ENCODE measurements at places on chromosomes 6 and 20.

GRCh38 chr20:35506179-35506578 is 23.3 kb downstream of the C20orf173 start:
- no peak for DNase-seq

GRCh38 chr6:88865275-88865674 is 98.1 kb downstream of the RNGTT start:
- no peak for DNase-seq

- no peak for DNase-seq
Observed at GRCh38 chr6:148419430-148419829, 76.8 kb downstream of the SASH1 start.

DNA sequence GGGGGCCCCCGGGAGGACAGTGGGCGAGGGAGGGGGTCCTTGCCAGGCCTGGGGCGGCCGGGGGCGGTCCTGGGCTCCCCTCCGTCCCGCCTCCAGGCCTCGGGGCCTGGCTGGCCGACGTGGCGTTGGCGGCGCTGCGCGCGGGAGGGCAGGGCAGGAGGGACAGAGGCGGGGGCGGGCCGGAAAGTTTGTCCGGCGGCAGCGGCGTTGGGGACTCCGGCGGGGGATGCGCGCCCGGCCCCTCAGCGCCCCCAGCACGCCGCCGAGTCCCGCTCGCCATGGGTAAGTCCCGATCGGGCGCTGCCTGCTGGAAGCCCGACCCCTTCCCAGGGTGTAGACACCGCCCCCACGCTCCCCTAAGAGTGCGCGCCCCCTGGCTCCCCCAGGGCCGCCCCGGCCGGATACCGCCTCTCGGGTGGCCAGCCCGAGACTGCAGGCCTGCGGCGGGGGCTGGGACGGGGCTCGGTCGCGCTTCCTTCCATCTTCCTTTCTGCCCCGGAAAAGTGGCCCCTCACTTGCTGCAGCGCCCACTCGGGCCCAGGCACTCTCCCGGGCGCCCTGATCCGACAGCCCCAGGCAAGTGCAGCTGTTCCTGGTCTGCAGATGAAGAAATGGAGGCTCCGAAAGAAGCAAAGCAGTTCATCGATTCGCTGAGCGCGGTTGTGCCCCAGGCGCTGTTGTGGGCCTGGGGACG is at the start of gene SLC2A10:
Gene SLC2A10 (plus strand): TSS at position 191 of the 694 bp plus-strand sequence. CDS start 88 bp downstream, at position 279.
- no peak for DNase-seq

DNA sequence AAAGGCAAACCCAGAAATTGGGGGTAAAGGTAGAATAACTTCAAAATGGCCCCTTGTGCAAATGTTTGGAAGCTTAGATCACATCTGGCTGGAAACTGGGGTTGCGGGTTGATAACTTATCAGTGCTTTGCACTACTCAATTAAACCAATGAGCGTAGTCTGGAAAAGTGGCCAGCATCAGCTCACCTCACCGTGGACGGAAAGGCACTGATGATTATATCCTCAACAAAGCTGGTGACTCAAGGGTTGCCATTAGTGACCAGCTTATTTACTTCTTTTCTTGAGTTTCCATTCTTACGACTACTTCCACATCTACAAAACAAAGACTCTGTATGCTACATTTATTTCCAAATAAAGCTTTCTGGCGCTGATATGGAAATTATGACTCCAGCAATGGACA is 198.5 kb upstream of the HEY2 start:
- no peak for DNase-seq

- DNase-seq, result no peak
Observed at GRCh38 chr6:152981989-152982903, 595 bp downstream of the FBXO5 start.

- DNase-seq, result no peak
Observed at GRCh38 chr20:60203451-60203850, 245.2 kb downstream of the CDH26 start.

GRCh38 chr6:43876602-43877001 is 106.6 kb downstream of the VEGFA start:
- no peak for DNase-seq

GRCh38 chr20:56616716-56617115 is 12.4 kb upstream of the TFAP2C start:
- no peak for DNase-seq

GRCh38 chr6:109096208-109096607 is 901 bp downstream of the CEP57L1 start:
- no peak for DNase-seq

- no peak for DNase-seq
Observed at GRCh38 chr20:25059866-25060465, 2.0 kb upstream of the ACSS1 start.

GRCh38 chr6:101458336-101458735 is 64.8 kb downstream of the GRIK2 start:
- DNase-seq, result no peak

DNA sequence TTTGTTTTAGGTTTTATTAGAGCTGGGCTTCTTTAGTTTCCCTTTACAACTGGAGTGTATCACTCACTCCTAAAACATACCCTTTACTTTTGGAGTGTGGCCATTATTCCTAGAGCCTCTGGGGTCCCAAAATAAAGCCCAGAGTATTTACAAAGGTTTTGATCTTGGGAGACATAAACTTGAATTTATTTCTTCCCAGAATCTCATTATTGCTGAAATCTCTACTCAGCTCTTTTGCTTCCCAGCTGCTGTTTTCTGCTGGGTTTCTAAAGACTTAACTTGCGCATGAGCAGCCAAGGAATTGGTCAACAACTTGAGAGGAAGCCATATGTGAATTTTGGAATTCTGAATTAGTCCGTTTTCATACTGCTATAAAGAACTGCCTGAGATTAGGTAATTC is 94.5 kb upstream of the NRSN1 start:
- DNase-seq, result no peak

- DNase-seq, result no peak
Observed at GRCh38 chr20:34033903-34034302, 40.2 kb downstream of the RALY start.

- no peak for DNase-seq
Observed at GRCh38 chr6:43082806-43083655, 6.9 kb downstream of the PTK7 start.
